ENCODE measurements at places on chromosomes 5 and 9. TPM values are rescaled to one million over a fixed set of nuclear protein-coding genes. Genes with fewer than 3 reads are reported as not detected.

Gene ANXA6
- total RNA-seq = 165 TPM

Gene B4GALT1
- 57.6 TPM for total RNA-seq

Gene PTGS1
- total RNA-seq = 46.0 TPM

- no peak overlapping the region for H3K4me3 ChIP-seq
- H3K36me3 ChIP-seq = no peaks in the 10 kb centered on the region
- DNase-seq = no peak
- H3K4me1 ChIP-seq = no peaks in the 10 kb centered on the region
Measured at GRCh38 chr5:76467216-76467615, 64.1 kb downstream of the IQGAP2 start.

GRCh38 chr5:891837-892393 is 686 bp downstream of the BRD9 start:
- peaks cover 35% of the 10 kb centered on the region for H3K36me3 ChIP-seq
- no peak for DNase-seq
- H3K4me1 ChIP-seq = no peaks in the 10 kb centered on the region
- H3K27me3 ChIP-seq = no peaks in the 10 kb centered on the region
- H3K27ac ChIP-seq = peak overlapping the region; percentile 87

- H3K4me1 ChIP-seq = no peaks in the 10 kb centered on the region
- H3K27me3 ChIP-seq = no peaks in the 10 kb centered on the region
- H3K27ac ChIP-seq = no peak overlapping the region
- no peaks in the 10 kb centered on the region for H3K36me3 ChIP-seq
- H3K4me3 ChIP-seq = no peak overlapping the region
Measured at GRCh38 chr9:124615100-124615742, 108.0 kb upstream of the NR5A1 start.

DNA sequence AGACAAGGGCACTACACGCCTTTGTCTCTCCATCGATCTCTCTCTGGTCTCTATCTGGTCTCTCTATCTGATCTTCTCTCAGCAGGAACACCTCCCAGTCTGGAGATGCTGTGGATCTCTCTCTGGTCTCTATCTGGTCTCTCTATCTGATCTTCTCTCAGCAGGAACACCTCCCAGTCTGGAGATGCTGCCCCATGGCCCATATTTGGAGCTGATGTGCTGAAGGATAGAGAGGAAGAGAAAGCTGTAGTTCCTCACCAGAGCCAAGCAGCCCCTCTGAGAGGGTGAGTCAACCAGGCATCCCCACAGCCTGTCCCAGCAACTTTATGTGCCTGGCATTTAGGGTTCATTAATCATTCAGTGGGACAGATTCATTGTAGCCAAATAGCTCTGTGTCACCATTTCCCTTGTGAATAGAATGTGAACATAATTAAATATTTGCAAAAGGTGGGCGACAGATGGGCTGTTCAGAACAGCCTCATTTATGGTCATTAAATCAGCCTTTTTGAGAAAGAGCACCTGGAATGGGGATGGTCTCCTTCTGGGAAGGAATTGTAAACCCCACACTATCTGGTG is 189.3 kb upstream of the MAST4 start:
- no peak overlapping the region for H3K27ac ChIP-seq
- H3K27me3 ChIP-seq = no peaks in the 10 kb centered on the region
- H3K4me1 ChIP-seq = no peaks in the 10 kb centered on the region

- H3K36me3 ChIP-seq = no peaks in the 10 kb centered on the region
- no peaks in the 10 kb centered on the region for H3K4me1 ChIP-seq
- no peak overlapping the region for H3K4me3 ChIP-seq
- H3K27me3 ChIP-seq = no peaks in the 10 kb centered on the region
Measured at GRCh38 chr9:116275418-116276195, 122.0 kb downstream of the PAPPA start.

- H3K36me3 ChIP-seq = no peaks in the 10 kb centered on the region
- no peaks in the 10 kb centered on the region for H3K4me1 ChIP-seq
- H3K27ac ChIP-seq = no peak overlapping the region
- DNase-seq = no peak
- H3K4me3 ChIP-seq = no peak overlapping the region
Measured at GRCh38 chr5:151233616-151234085, 9.8 kb upstream of the CCDC69 start.

DNA sequence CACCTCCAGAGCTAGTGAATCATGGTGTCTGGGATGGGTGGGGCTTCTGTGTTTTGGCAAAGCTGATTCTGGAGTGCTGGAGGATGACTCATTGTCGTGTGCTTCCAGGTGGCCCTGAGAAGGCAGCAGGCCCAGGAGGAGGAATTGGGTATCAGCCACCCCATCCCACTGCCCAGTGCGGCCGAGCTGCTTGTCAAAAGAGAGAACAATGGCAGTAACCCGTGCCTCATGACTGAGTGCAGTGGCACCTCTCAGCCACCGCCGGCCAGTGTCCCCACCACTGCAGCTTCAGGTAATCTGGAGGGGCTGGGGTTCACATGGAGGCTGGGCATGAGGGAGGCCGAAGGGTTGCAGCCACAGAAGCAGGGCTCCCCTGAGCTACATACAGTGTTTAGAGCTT is 5.4 kb downstream of the DMRT1 start:
- no peaks in the 10 kb centered on the region for H3K36me3 ChIP-seq
- peaks cover 17% of the 10 kb centered on the region for H3K27me3 ChIP-seq
- no peak overlapping the region for H3K4me3 ChIP-seq

- H3K27ac ChIP-seq = no peak overlapping the region
- no peak for DNase-seq
- no peak overlapping the region for H3K4me3 ChIP-seq
- no peaks in the 10 kb centered on the region for H3K4me1 ChIP-seq
- H3K36me3 ChIP-seq = no peaks in the 10 kb centered on the region
Measured at GRCh38 chr5:159682623-159683022, 233.7 kb upstream of the ADRA1B start.

- H3K4me3 ChIP-seq = no peak overlapping the region
- no peaks in the 10 kb centered on the region for H3K27me3 ChIP-seq
- DNase-seq = no peak
- H3K27ac ChIP-seq = no peak overlapping the region
Measured at GRCh38 chr9:134913041-134913712, 4.5 kb downstream of the FCN1 start.
